ENCODE measurements at places on chromosomes 2 and 18.

DNA sequence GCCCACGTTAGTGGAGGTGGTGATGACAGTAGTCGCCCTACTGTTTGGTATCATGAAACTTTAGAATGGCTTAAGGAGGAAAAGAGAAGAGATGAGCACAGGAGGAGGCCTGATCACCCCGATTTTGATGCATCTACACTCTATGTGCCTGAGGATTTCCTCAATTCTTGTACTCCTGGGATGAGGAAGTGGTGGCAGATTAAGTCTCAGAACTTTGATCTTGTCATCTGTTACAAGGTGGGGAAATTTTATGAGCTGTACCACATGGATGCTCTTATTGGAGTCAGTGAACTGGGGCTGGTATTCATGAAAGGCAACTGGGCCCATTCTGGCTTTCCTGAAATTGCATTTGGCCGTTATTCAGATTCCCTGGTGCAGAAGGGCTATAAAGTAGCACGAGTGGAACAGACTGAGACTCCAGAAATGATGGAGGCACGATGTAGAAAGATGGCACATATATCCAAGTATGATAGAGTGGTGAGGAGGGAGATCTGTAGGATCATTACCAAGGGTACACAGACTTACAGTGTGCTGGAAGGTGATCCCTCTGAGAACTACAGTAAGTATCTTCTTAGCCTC is 16.2 kb downstream of the MSH6 start:
- DNase-seq = no peak

GRCh38 chr2:225400546-225401400 is 1.3 kb downstream of the NYAP2 start:
- DNase-seq = no peak

GRCh38 chr2:197759625-197760292 is 25.4 kb downstream of the BOLL start:
- DNase-seq = no peak

GRCh38 chr2:85390941-85391669 is 19.1 kb downstream of the CAPG start:
- DNase-seq = peak; percentile 60

DNA sequence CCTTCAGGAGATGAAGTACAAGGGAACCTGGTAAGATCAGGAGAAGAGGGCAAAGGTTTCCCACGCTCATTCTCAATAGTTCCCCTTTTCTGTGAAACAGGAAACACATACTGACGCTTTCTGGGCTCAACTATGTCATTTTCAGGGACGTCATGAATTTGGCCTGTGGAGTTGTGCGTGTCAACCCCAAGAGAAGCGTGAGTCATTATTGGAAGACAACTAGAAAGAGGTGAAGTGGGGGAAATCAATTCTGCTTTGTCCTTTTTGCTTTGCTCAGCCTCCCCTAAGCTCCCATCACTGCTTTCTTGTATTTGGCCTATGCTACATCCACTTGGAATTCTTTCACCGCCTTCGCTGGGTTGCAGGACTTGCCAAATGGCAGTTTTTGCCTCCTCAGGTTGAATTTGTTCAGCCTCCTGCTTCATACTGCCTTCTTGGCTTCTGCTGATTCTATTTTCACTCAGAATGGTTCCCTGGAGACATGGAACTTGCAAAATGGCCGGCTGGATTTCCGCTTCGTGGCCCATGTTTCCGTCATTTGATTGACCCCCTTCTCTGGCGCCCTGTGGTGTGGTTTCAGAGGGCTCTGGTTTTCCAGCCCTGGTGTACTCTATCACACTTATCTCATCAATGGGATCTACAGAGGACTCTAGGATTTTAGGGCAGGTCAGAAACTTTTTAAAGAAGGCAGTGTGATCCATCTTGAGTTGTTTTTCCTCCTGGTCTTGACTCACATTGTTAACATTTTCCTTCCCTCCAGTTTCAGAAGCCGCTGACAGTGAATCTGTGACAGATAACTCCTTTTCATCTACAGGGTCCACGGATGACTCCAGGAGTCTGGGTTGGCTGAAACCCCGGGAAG is 93.3 kb downstream of the ALPK2 start:
- DNase-seq = peak; percentile 44

DNA sequence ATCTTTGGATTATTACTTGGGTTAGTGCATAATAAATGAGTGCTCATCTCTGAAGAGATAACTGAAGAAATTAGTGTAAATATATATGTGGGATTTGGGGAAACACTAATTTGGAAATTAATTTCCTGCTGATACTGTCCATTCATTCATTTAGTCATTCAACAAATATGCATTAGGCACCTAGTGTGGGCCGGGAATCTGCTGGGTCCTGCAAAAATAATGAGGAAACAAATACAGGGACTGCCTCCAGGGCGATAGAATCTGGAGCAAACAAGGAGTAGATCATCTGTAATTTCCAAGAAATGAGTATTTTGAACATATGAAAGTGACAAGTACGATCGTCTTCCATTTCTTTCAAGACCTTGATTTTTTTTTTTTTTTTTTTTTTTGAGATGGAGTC is 203.7 kb upstream of the LYPD1 start:
- DNase-seq = no peak

DNA sequence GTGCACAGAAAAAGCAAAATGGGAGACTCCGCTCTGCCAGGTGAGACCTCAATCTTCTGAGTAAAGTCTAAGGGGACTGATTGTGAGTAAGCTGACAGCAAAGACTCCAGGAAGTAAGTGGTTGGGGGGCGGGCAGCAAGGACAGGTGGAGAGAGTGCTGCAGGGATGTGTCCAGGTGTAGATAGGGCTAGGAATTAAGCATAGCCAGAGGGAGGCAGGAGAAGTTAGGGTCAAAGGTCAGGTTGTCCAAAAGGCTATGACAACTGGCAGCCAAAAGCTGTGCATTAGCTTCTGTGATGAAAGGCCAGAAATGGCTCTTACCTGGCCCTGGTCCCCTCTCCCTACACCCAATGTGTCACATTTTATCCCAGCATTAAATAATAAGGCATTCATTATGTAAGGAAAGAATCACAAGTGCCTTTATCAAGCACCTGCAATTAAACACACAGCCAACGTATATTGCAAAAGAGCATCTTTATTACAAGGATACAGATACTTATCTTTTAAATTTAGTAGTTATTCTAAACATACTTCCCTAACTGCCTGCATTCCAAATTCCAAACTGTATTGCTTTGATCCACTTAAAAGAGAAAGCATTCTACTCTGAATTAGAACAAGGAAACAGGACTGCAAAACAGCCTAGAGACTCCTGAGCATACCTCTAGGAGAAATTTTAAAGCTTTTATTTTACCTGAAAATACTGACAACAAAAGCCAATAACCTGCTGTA is 247.9 kb downstream of the IRS1 start:
- no peak for DNase-seq

- DNase-seq = no peak
Observed at GRCh38 chr18:80232710-80233109, 14.6 kb downstream of the PARD6G start.

DNA sequence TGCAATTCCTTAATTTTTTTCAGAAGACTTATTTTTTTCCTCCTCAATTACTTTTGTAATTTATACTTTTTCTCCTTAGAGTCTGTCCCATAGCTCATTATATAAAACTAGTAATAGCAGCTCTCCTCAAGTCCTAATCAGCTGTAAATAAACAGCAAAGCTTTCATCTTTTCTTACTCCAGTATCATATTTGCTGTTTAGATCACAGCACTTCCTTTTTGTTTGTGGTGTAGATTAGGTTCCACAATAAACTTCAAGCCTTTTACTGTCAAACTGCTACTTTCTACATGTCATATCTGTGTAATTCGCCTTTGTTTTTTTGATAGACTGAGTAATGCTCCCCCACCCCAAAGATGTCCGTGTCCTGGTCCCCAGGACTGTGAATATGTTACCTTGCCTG is 25.5 kb downstream of the GCG start:
- DNase-seq = no peak

DNA sequence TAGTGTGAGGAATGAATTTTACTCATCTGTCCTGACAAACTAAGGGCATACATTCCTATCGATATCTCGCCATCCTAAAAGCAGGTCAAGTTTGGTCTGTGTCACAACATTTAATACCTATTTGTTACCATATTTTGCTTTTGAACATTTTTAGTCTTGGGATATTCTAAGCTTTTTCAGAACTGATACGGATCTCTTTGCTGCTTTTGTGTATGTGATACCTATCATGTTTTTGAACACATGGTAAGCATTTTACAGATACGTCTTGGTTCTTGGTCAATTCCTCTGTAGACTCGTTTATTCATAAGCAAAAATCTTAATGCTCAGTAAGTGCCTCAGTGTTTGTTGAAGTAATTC is 592 bp downstream of the ZNF397 start:
- DNase-seq = no peak

DNA sequence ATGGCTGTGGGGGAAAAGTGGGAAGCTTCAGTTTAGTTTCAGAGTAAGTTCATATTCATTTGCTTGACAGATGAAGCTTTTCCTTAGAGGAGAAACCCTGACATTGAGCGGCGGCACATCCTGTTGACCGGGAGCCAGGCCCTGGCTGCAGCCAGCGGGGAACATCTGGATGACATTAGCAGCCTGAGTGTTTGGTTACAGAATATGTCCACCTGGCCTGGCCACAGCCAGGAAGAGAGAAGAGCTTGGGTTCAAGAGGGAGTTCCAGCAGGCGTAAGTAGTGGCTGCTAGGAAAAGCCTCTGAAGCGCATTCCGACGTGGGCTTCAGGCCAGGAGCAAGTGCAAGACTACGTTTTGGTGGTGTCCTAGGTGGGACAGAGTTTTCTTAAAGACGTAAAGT is 144.9 kb upstream of the MYCN start:
- DNase-seq = no peak

GRCh38 chr2:134436706-134437105 is 182.8 kb downstream of the MGAT5 start:
- no peak for DNase-seq

- no peak for DNase-seq
Observed at GRCh38 chr2:211159972-211160371, 603.6 kb downstream of the CPS1 start.

DNA sequence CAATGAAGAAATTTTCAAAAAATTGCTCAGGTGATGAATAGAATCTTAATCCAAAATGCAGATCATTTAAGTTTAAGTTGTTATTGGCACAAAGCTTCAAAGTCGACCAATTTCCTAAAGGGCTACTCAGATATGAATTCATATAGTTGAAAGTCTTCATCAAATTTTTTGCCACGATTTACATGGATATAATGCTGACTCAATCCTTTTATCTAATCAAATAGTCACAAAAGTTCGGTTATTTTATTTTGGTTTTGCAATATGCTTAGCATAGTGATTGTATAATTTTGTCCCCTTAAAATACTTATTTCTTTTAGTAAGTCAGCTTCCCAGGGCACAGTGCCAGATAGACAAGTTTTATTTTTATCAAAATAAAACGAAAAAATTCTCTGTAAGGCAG is 227.3 kb downstream of the CD226 start:
- DNase-seq = no peak

DNA sequence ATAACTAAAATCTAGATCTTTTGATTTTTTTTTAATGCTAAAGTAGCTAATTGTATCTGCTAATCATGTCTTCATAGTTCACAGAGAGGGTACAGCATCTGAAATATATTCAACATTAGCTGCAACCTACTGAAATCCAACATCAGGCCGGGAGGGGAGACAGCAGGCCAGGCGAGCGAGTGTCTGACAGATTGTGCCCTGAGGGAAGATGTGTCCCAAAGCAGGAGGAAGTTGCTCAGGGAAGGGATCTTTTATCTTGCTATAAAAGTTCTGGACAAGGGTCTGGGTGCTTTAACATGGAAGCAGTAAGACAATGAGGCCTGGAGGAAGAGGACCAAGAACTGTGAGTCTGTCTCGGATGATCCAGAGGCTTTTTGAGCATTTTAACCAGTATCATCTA is 274.1 kb downstream of the AFF3 start:
- DNase-seq = no peak

DNA sequence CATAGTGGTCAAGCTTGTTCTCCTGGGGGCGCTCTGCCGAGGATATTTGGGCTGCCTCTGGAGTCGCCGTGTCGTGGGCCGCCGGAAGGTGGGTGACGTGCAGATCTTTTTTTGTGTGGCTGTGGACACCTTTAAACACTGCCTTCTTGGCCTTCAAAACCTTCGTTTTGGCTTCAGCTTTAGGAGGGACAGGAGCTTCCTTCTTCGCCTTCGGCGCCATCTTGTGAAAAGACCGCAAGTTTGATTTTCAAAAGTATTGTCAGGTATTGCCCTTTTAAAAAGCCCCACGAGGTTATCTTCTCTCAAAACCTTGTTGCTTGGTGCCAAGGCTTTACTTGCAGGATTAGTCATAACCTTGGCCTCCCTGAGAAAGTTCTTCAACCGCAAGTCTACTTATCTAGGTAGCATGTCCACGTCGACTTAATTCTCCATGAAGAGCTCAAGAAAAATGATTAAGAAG is 20.8 kb downstream of the LAMA3 start:
- DNase-seq = no peak

DNA sequence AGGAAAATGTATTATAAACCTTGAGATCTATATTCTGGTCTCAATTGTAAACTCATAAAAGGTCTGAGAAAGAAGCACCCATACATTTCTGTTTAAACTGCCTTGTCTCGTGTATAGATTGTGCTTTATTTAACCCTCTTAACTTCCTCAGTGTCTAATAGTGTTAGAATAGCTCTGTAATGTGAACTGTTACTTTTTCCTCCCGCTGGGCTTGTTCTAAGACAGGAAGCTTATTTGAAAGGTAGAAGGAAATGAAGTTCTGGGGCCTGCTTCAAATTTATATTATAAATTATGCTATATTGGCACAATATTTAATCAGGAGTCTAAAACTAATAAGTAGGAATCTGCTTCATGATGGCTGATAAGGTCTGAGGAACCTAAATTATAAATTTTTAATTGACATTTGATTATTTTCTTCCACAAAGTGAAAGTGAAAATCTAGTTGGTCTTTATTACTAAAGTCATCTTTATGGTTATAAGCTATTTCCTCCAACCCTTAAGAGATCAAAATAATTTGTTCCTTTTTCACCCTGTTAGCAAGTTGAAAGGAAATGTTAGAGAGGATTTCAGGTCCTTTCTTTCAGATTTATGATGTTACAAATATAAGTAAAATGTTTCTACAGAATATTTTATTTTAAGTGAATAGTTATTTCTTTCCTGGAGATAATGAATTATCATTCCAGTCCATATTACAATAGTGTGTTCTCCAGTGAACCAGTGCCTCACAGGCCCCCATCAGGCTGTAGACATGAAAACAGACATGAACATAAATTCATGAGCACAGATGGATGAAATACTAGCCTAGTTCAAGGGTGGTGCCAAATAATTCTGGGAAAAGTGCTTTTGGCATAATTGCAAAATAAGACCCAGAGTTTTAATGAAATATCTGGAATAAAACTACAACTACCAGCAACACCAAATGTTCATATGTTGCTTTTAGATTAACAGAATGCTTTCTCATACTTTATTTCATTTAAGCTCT is 7.9 kb downstream of the MFSD6 start:
- DNase-seq = no peak

- no peak for DNase-seq
Observed at GRCh38 chr2:54042341-54042740, 71.5 kb upstream of the PSME4 start.

- DNase-seq = no peak
Observed at GRCh38 chr2:10775831-10776230, 36.8 kb downstream of the PDIA6 start.

- no peak for DNase-seq
Observed at GRCh38 chr2:176293334-176293733, 24.1 kb downstream of the MTX2 start.

- peak; percentile 6 for DNase-seq
Observed at GRCh38 chr2:30565851-30566358, 118.9 kb downstream of the LCLAT1 start.

- DNase-seq = no peak
Observed at GRCh38 chr2:176390276-176391147, 121.3 kb downstream of the MTX2 start.

- DNase-seq = no peak
Observed at GRCh38 chr18:27869735-27870134, 307.2 kb downstream of the CDH2 start.
